ENCODE measurements at places on chromosomes 4 and X.
A peak's percentile ranks its signal among the peaks of the same experiment; 100 is the strongest.

- DNase-seq, result no peak
These were observed 93.5 kb downstream of the TACR3 start for GRCh38 chr4:103626296-103626695.

DNA sequence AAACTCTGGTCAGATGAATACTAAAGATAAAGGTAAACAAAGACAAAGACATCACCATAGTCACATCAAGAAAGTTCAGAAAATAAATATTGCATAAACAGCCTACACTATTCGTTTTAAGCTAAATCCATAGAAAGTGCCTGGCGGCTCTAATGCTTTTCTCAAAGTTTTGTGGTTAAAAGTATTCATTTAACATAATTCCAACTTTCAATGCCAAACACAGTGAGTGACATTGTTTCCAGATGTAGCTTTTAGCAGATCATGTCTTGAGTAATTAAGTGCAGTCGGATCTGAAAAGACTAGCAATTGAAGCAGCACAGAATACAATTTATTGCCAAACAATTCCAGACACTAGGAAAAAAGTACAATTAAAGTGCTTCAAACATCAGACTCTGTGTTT, 287.1 kb upstream of the ADGRL3 start:
- DNase-seq, result no peak

GRCh38 chrX:9829308-9830267, 43.4 kb downstream of the SHROOM2 start:
- no peak for DNase-seq

- DNase-seq, result peak; percentile 56
These were observed 11.6 kb downstream of the SMIM20 start for GRCh38 chr4:25925486-25926201.

DNA sequence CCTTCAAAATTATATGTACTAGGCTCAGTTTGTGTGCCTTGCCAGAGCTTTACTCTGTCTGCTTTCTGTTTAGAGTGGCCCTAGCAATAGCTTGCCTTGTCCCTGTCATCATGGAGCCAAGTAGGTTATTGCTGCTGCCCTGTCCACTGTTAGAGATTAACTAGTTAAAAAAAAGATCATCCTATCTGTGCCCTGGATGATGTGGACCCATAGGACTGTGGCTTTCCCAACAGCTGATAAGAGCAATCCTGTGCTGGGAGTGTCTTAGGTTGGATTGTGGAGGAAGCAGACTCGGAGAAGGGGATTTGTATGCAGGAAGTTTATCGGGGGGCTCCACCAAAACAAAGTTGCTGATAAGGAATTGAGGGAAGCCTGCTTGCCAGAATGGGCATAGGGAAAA, 23.8 kb downstream of the PPP1R2C start:
- no peak for DNase-seq

DNA sequence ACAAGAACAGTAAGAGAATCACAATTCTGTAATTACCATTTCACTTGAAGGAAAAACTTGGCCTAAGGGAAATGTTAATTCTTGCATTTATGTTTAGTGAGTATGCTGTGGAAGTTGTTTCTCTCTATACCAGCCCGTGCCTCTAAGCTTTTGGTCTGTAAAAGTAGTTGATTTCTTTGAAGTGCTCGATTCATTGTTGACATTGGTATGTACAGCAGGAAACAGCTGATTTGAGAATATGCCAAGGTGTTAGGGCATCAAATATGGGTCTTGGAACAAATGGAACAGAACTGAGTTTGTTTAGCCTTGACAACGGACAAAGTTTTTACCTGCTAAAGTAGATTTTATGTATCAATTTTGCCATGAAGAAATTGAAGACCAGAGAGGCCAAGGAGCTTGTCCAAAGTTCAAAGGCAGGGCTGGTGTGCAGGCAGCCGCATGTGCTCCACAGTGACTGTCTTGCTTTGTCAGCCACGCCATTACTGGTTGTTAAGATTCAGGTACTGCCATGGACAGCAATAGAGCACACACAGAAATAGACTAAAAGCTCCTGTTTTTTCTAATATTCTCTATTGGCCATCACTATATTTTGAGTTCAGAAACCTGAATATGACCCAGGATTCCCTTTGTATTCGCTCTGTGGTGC, 75.5 kb upstream of the TLR3 start:
- no peak for DNase-seq

- DNase-seq, result no peak
These were observed 73.5 kb downstream of the FAM47B start for GRCh38 chrX:35016051-35016450.

DNA sequence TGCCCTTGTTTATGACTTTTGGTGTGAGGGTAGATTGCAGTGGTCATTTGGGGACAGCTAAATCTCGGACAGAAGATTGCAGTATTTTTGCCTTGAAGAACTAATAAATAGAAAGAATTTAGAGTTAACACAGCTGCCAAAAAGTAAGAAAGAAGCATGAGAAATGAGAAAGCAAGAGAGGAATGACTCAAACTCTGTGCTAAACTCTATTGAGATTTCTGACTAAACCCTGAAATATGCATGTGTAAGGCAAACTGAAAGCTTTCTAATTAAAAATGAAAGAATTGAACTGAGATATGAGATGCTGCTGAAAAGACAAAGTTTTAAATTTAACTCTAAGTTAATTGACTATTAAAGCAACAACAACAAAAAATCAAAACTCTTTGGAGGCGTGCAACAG, 791.3 kb downstream of the RAB28 start:
- DNase-seq, result no peak

DNA sequence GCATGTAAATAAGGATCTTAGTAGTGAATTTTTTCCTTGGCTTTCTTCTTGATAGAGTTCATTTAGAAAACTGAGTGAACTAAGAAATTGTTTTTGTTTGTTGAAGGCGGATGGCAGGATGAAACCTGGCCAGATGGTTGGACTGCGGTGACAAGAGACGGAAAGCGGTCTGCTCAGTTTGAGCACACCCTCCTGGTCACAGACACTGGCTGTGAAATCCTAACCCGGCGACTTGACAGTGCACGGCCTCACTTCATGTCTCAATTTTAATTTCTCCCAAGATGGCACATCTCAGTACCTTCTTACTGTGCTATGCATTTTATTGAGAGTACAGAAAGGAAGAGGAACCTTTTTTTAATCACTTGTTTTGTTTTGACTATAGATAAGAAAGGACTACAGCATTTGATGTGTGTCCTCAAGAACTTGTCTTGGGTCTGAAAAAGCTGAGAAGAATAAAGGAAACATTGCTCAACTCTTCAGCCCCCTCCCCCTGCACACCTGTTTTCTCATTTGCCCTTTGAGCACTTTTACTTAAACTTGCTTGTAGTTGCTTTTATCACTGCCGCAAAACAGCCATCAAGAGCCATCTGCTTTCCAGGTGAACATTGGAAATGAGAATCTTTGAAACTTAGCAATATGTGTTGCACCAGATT, 27.4 kb downstream of the ADH5 start:
- DNase-seq, result no peak

DNA sequence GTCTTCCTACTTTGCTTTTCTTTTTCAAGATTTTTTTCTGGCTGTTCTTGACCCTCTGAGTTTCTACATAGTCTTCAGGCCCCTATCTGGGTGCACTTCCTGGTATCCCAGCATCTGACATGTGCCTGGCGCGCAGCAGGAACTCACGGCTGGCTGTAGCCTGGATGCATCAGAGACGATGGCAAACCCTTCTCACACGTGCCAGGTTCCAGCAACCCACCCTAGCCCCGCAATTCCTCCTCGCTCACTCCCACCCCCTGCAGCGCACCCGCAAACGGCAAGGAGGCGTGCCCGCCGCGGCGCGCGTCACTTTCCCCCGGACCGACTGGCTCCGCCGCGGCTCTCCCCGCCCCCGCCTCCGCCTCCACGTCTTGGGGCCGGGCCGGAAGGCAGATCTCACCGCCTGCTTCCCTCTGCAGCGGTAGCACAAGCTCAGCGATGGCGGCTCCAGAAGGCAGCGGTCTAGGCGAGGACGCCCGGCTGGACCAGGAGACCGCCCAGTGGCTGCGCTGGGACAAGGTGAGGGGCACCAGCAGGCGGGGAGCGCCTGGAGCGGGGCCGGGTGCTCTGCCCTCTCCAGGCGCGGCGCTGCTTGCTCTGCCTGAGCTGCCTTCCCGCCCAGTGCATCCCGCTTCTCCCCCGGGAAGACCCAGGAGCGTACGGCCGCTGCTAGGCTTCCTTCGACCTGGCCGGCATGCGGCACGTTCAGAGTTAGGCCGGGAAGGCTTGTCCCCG, at the start of gene PGM2:
TSS of gene PGM2 (plus strand) at position 392 of the 735 bp plus-strand sequence. CDS start at position 439, 47 bp downstream.
- DNase-seq, result peak; percentile 71

DNA sequence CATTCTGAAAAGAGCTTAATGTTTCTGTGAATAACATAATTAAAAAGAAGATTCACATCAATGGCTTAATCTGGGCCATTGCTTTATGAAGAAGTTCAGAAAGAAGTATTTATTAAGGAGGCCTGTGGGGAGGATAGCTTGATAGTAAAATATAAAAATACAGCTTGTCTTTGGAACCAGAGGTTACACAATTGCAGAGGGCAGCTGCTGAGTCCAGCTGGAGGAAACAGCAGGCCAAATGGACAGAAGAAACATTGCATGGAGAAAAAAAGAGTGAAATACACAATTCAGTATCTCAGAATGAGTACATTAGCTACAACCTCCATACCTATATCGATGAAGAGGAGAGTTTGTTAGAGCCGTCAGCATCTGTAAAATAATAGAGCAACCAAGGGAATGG, 148.0 kb upstream of the NPY2R start:
- DNase-seq, result no peak

Measured in NCI-H1436 (cell line).